Fibroblast of the aortic adventitia (primary cell): ENCODE measurements at places on chromosomes 5 and 9. TPM values are rescaled to one million over a fixed set of nuclear protein-coding genes. Genes with fewer than 3 reads are reported as not detected.

GRCh38 chr5:33276628-33276950, 164.2 kb upstream of the TARS1 start:
- DNase-seq = peak; percentile 46

DNA sequence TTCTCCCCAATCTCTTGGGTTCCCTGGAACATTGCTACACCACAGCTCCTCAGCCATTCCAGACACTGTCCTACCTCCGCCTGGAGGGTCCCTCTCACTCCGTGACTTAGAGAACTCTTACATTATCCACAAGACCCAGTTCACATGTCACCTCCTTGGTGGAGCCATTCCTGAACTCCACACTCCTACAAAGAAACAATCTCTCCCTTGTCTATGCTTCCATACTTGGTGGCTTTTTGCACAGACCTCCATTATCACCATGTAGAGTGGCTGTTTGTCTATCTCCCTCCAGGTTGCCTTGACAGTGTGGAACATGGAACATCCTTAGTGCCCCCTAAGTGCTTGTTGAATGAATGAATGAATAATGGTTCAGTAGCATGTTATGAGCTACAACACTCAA, 105.9 kb downstream of the PAX5 start:
- DNase-seq = no peak

- no peak for DNase-seq
Measured at GRCh38 chr9:112712678-112713077, 5.2 kb downstream of the INIP start.

- DNase-seq = no peak
Measured at GRCh38 chr9:72420783-72421182, 55.8 kb upstream of the ZFAND5 start.

- peak; percentile 90 for DNase-seq
Measured at GRCh38 chr9:72588336-72588735, 66.9 kb downstream of the TMC1 start.

DNA sequence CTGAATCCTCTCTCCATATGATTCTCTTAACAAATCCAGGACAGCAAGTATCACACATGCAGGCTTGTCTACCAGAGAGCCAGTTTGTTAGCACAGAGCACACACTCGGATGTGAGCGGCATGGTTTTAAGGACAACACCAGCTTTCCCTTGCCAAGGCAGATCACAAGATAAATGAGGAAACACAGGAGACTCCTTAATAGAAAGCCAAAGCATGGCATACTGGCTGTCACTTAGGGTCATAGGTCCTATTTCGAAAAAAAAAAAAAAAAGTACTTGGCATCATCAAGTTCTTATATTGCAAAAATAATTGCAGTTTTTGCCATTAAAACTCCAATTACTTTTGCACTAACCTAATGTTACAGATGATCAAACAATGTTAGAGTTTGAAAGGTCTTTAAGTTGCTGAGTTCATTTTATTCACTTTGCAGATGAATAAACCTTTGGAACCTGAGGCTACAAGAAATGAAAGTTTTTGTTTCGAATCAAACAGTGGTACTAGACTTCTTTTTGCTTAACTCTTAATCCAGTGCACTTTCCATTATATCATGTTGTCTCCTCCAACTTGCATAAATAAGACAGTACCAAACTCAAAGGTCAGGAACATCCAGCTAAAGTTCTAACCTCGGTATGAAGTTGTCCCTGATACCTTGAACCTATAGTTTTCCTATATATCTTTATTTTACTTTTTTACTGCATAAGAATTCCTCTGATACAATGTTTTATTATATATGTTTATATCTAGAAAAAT, 138.5 kb downstream of the MPDZ start:
- peak; percentile 7 for DNase-seq

- no peak for DNase-seq
Measured at GRCh38 chr5:74945561-74946165, 79.5 kb upstream of the FAM169A start.

The KIAA1958 gene
- 1.4 and 2.9 TPM in 2 replicates for total RNA-seq

The PTGR1 gene
- 76.0 and 88.4 TPM in 2 replicates for total RNA-seq

The MCTP1 gene
- 1.5 and 7.6 TPM in 2 replicates for total RNA-seq

The SPOCK1 gene
- 174 and 196 TPM in 2 replicates for total RNA-seq

The CFAP77 gene
- total RNA-seq = not detected in 2 replicates

The DBH gene
- total RNA-seq = not detected in 2 replicates

The NTRK2 gene
- total RNA-seq = 3.3 and 9.7 TPM in 2 replicates

The ERP44 gene
- total RNA-seq = 8.3 and 19.4 TPM in 2 replicates

The ENTR1 gene
- total RNA-seq = 20.5 and 36.3 TPM in 2 replicates
